G401 (cell line): ENCODE measurements at places on chromosomes 5 and 9. TPM values are rescaled to one million over a fixed set of nuclear protein-coding genes. Genes with fewer than 3 reads are reported as not detected.

Gene CDC20B
- total RNA-seq, result not detected in 2 replicates

Gene PAPPA
- total RNA-seq, result 0.44 and 0.74 TPM in 2 replicates

Gene ROPN1L
- 4.0 TPM in 1 of 2 replicates, not detected in the other for total RNA-seq

Gene KCNV2
- not detected in 2 replicates for total RNA-seq

Gene UGT3A2
- not detected in 2 replicates for total RNA-seq

Gene OGN
- not detected in 2 replicates for total RNA-seq

Gene CATSPER3
- total RNA-seq, result not detected in 2 replicates

Gene STPG3
- total RNA-seq, result not detected in 2 replicates

Gene LPAR1
- not detected in 2 replicates for total RNA-seq

Gene ADAMTS13
- total RNA-seq, result 1.4 and 2.3 TPM in 2 replicates

Gene CARTPT
- total RNA-seq, result not detected in 2 replicates

Gene RNF38
- total RNA-seq, result 5.4 and 11.2 TPM in 2 replicates

Gene ACTL7B
- not detected in 2 replicates for total RNA-seq

Gene CCL28
- total RNA-seq, result not detected in 2 replicates

Gene ANKRD31
- 1.8 and 2.8 TPM in 2 replicates for total RNA-seq

Gene ADAMTSL2
- not detected in 2 replicates for total RNA-seq

Gene HINT2
- total RNA-seq, result 32.3 and 55.8 TPM in 2 replicates

Gene PCDHGA9
- total RNA-seq, result not detected in 2 replicates

Gene PITX1
- total RNA-seq, result 60.2 and 66.1 TPM in 2 replicates

Gene TMEM203
- 45.7 and 57.4 TPM in 2 replicates for total RNA-seq

Gene PPP3R2
- not detected in 2 replicates for total RNA-seq

Gene HRH2
- total RNA-seq, result not detected in 2 replicates

Gene RCL1
- total RNA-seq, result 21.2 and 27.4 TPM in 2 replicates

Gene ARL14EPL
- not detected in 2 replicates for total RNA-seq

Gene NTNG2
- 0.14 and 0.37 TPM in 2 replicates for total RNA-seq

Gene GALNT12
- 5.6 and 9.5 TPM in 2 replicates for total RNA-seq

Gene SPATA31E1
- not detected in 2 replicates for total RNA-seq

Gene RABL6
- 199 and 222 TPM in 2 replicates for total RNA-seq

Gene PGM5
- total RNA-seq, result 0.68 and 1.5 TPM in 2 replicates

Gene BTF3
- 310 and 326 TPM in 2 replicates for total RNA-seq

Gene HABP4
- total RNA-seq, result 66.0 and 78.9 TPM in 2 replicates

Gene ADGRV1
- total RNA-seq, result not detected in 2 replicates

Gene CAMK4
- under 0.01 TPM in 1 of 2 replicates, not detected in the other for total RNA-seq

Gene NUTM2G
- not detected in 2 replicates for total RNA-seq

Gene TTF1
- 7.8 and 18.4 TPM in 2 replicates for total RNA-seq

Gene KIF20A
- 30.7 and 51.0 TPM in 2 replicates for total RNA-seq

Gene IL4
- not detected in 2 replicates for total RNA-seq

Gene RGMB
- total RNA-seq, result 0.49 and 1.2 TPM in 2 replicates

Gene CER1
- not detected in 2 replicates for total RNA-seq

Gene EEIG1
- total RNA-seq, result 12.4 and 18.6 TPM in 2 replicates

Gene PCDHA12
- 3.0 and 8.2 TPM in 2 replicates for total RNA-seq

Gene AQP7
- total RNA-seq, result 0.17 TPM in 1 of 2 replicates, not detected in the other
